M059J (cell line): ENCODE measurements at places on chromosomes 5 and 9.

- DNase-seq = no peak
Measured at GRCh38 chr5:176823869-176824412, 13.6 kb downstream of the UNC5A start.

GRCh38 chr5:107058803-107059202, 611.9 kb downstream of the EFNA5 start:
- no peak for DNase-seq

DNA sequence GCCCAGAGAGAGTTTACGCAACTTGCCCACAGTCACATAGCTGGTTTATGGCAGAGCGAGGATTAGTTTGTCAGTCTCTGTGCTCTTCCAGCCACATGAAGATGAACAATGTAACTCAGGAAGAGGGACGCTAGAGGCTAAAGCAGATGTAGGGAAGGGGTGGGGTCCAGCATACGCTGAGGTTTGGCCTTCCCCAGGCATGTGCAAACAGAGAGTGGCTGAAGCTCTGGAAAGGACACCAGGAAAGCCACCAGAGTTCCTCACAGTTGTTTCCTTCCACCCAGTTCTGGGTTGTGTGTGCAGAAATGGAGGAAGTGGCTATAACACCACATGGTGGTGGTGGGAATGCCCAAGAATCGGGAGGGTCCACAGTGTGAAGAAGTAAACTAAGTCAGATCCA, 60.0 kb downstream of the SNX18 start:
- DNase-seq = no peak

DNA sequence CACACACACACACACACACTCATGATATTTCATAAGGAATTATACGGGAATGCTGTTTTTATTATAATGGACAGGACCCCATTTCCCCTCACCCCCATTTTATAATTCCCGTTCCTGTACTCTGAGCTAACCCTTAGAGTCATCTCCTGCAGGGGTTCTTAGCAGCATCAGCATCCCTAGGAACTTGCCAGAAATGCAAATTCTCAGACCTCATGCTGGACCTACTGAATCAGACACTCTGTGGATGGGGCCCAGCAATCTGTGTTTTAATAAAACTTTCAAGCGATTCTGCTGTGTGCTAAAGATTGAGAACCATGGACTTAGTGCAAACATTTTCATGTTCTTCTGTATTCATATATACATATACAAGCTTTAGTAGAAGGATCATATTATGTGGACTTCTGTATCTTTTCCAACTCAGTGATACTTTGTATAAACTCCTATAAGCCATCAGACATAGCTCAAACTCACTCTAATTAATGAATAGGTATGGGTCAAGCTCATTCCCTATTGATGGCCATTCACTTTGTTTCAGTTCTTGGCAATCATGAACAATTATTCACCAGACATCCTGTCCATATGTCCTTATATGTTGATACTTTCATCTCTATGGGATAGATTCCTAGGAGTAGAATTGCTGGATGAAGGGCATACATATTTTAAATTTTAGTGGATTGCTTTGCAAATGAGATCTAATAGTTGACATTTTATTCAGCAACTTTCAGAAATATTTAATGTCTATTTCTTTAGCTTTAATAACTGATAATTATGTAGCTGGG, 65.5 kb downstream of the ARHGEF28 start:
- peak; percentile 13 for DNase-seq

DNA sequence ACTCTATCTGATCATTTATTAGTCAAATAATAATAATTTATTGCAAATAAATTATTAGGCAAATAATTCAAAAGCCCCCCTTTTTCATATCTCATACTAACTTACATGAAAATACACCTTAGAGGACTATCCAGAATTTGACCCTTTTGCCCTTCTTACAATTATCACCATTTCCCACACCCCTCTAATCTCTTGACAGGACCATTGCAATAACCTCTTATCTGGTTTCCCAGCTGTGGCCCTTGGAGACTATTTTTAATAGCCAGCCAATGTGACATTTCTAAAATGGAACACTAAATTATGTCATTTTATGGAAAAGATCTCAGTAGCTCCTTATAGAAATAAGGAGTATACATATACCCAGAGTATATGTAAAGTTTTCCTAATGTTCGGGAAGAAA, 588.4 kb upstream of the COX7C start:
- no peak for DNase-seq

GRCh38 chr5:179452356-179453230, 97.8 kb upstream of the RUFY1 start:
- DNase-seq = no peak

- no peak for DNase-seq
Measured at GRCh38 chr9:135282808-135283207, 195.3 kb downstream of the OLFM1 start.
